ENCODE measurements at places on chromosomes 11 and 22.

- peak within 1 kb of the TSS; percentile 53 for H3K4me3 ChIP-seq
- no peaks in the 10 kb centered on the region for H3K4me1 ChIP-seq
- H3K27ac ChIP-seq, result peak within 1 kb of the TSS; percentile 89
These were observed at the start of gene SYCE3 for GRCh38 chr22:50562523-50563412. Gene SYCE3 (minus strand): TSS chr22:50562919. CDS start chr22:50556405, 6,514 bp downstream.

- no peak overlapping the region for H3K4me3 ChIP-seq
- no peak overlapping the region for H3K27ac ChIP-seq
- no peak for DNase-seq
- no peaks in the 10 kb centered on the region for H3K36me3 ChIP-seq
- H3K27me3 ChIP-seq, result peaks cover 34% of the 10 kb centered on the region
These were observed 5.4 kb upstream of the KCNJ4 start for GRCh38 chr22:38460426-38460840.

DNA sequence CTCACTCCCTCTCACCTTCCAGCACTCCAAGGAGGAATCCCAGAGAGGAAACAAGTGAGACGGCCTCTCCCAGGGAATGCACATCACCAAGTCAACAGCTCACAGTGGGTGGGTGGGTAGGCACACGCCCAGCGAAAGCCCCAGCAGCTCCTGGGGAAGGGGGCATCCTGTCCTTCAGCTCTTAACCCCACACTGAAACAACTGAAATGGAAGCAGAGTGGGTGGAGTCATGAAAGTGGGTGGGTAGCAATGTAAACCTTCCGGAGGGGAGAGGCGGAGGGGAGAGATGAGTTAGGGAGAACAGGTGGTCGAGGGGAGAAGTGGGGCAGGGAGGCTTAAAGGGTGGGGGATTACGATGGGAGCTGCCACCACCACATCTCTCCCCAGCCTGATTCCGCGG is 5.4 kb downstream of the MCHR1 start:
- no peaks in the 10 kb centered on the region for H3K36me3 ChIP-seq
- no peaks in the 10 kb centered on the region for H3K4me1 ChIP-seq
- no peaks in the 10 kb centered on the region for H3K27me3 ChIP-seq
- DNase-seq, result no peak

DNA sequence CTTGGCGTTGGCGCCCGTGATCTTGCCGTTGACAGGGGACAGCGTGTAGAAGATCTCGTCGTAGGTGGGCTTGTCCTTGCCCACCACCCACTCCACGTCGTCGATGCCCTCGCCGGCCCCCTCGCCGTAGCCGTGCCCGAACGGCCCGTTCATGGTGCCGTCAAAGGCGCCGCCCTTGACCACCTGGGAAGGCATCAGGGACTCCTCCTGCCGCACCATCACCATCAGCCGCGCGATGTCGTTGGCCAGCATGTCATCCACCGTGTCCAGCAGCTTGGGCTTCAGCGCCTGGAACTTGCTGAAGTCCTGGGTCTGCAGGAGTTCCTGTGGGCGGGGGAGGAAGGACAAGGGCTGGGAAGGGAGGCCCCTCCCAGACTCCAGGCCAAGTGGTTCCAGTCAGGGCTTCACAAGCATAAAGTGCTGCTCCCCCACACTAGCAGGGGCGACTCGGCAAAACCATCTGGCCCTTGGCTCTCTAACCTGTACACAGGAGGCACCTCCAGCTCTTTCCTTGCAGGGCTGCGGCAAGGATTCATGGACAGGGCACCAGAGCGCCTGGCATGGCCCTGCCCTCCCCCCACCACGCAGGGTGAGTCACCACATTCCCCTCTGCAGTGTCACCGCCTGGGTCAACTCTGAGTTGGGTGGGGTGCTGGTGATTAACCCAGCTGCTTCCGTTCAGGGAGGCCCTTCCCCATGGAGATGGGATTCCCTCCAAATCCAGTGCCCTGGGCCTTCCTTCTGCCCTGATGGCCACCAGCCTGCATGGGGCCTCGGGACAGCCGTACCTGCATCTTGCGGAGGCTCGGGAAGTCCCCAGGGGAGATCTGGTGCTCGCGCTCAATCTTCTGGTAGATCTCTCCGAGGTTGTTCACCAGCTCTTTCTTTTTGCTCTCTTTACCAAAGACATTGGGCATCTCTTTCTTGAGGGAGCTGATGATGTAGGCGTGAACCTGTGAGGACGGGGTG is 10.4 kb upstream of the CDC42BPG start:
- DNase-seq, result peak; percentile 81
- H3K4me3 ChIP-seq, result no peak overlapping the region

DNA sequence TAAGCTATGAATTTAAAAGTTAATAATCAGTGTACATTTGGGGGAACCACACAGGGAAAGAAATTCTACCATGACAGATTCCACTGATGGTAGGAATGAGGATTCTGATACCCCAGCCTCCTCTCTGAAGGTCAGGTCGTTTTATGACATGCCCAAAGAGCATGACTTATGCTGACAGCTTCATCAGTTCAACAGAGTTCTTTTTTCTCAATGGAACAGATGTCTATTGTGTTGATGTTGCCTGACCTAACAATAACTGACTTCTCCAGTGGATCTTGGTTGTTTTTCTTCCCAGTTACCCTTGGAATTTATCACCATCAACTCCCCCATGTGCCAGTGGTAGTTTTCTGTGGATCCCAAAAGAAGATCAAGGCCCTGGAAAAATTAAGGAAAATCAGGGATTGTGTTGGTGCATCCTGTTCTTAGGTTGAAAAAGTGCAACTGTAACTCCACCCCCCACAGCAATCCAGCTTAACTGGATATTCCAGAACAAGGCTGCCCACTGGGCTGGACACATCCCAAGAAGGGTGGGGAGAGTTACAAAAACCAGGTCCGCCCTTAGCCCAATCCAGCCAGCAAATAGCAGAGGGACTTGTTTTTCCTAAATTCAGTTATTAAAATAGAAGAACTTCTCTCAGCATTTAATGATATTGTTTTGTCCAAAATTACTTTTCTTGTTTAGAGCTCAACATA is 31.5 kb upstream of the CAT start:
- peak; percentile 58 for DNase-seq
- H3K36me3 ChIP-seq, result no peaks in the 10 kb centered on the region
- H3K4me3 ChIP-seq, result no peak overlapping the region

GRCh38 chr11:91906871-91907624 is 317.6 kb upstream of the FAT3 start:
- no peak overlapping the region for H3K27ac ChIP-seq
- no peak overlapping the region for H3K4me3 ChIP-seq
- DNase-seq, result no peak
- H3K36me3 ChIP-seq, result no peaks in the 10 kb centered on the region

Data from breast epithelium (tissue), 4 donors.